ENCODE measurements at places on chromosomes 2 and 18. TPM values are rescaled to one million over a fixed set of nuclear protein-coding genes. Genes with fewer than 3 reads are reported as not detected.

Gene PLEKHH2
- 0.98 TPM for total RNA-seq

GRCh38 chr2:71281950-71282349 is 49.6 kb upstream of the ZNF638 start:
- no peak for DNase-seq

DNA sequence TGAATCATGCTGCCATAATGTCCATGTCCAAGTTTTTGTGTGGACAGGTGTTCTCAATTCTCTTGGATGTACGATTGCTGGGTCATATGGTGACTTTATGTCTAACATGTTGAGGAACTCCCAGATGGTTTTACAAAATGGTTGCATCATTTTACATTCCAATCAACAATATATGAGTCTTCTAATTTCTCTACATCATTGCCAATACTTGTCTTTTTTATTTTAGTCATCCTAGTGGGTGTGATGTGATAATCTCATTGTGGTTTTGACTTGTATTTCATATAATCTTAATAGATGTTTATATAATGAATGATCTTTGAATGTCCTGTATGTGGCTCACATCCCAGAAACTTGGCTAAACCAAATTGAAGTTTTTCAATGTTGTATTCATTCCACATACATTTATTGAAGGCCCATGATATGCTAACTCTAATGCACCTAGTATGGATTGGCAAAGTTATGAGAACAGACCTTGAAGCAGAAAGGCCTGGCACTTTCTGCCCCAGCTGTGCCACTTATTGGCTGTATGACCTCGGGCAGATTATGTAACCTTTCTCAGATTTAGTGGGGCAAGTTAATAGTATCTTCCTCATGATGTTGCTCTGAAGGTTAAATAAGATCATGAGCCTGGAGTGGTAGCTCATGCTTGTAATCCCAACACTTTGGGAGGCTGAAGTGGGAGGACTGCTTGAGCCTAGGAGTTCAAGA is 205.4 kb downstream of the RAB3GAP1 start:
- no peak for DNase-seq

DNA sequence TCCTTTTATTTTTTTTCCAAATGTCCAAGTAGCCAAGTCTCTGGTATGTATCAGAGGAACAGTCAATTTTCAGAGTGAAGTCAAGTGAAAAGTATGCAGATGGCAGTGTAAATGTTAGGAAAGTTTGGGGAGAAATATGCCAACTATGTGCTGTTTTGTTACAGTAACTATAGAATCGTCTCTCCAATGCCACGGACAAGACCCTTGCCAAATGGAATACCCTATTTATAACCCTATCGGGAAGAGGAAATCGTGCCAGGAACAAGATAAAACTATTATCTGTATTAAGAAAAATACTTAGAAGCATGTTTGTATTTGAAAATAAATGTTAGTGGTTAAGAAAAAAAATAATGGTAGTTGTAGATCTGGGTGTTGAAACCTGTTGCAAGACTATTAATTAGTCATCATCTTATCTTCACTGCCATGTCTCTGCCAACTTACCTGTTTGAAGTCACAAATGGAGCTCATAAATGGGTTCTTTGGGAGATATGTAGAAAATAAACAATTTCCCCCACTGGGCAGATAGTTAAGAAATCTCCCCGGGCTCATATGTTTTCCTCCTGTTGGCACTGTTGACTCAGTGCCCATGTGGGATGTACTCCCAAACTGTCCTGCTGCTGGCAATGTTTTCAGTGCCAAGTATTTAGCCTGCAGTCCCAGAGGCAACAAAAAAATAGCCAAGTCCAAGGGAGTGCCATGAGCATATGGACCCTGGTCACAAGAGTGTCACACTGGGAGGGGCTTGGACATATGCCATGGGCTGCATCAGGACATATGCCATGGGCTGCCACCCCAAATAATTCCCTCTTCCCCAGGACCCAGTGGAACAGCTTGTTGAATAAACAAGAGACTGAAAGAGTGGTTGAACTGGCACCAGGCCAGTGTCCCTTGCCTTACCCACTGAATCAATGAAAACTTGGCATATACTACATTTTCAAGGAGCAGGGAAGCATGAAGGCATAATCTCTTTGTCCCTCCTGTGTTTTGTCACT is 366.9 kb downstream of the OSR1 start:
- DNase-seq, result peak; percentile 63

DNA sequence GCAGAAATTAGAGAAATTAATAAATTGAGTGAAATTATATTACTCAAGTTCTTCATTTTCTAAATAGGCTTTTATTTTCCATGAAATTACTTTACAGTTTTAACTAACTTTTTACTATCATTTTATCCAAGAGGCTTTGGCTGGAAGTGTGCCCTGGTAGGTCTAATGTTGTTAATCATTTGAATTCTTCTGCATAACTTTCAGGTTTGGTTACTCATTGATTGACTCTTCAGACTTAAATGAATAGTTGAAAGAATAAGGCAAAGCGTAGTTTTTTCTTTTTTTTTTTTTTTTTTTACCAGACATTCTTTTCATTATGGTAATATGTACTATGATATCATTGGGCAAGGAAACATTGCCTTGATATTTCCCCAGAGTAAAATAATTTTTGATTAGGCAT is 228.4 kb upstream of the MMADHC start:
- no peak for DNase-seq

DNA sequence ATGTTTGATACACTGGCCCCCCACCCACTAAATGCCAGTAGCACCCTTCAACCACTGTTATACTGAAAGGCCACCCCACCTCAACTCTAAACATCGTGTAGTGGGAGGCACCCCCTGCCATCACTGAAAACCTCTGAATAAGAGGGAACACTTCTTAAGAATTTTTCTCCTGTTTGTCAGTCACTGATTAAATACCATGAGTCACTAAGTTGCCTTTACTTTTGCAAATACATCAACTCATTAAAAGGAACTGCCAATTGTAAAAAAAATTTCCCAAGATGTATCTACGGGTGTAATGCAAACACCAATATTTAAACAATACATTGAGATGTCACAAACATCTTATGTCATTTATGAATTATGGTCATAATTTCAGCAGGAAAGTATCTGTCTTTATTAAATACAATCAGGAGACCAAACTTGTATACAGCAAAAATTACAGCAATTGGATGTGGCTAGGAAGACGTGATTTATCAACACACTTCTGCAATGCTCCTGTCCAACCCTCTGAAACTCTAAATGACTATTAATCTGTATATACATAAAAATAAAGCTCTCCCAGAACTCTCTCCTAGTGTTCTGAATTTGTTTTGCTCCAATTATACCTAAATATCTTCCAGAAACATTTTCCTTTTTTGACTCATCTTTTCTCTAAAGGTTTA is 144.1 kb upstream of the STK17B start:
- peak; percentile 71 for DNase-seq

GRCh38 chr18:44388329-44388728 is 292.4 kb upstream of the SETBP1 start:
- DNase-seq, result no peak

All from A172 (cell line).